ENCODE measurements at places on chromosomes 1 and 21.

GRCh38 chr1:225462429-225462713, 34.5 kb upstream of the LBR start:
- no peak for DNase-seq

GRCh38 chr1:239308701-239309333, 77.6 kb upstream of the CHRM3 start:
- DNase-seq: no peak

- no peak for DNase-seq
Measured at GRCh38 chr1:183699616-183700160, 46.6 kb upstream of the APOBEC4 start.

DNA sequence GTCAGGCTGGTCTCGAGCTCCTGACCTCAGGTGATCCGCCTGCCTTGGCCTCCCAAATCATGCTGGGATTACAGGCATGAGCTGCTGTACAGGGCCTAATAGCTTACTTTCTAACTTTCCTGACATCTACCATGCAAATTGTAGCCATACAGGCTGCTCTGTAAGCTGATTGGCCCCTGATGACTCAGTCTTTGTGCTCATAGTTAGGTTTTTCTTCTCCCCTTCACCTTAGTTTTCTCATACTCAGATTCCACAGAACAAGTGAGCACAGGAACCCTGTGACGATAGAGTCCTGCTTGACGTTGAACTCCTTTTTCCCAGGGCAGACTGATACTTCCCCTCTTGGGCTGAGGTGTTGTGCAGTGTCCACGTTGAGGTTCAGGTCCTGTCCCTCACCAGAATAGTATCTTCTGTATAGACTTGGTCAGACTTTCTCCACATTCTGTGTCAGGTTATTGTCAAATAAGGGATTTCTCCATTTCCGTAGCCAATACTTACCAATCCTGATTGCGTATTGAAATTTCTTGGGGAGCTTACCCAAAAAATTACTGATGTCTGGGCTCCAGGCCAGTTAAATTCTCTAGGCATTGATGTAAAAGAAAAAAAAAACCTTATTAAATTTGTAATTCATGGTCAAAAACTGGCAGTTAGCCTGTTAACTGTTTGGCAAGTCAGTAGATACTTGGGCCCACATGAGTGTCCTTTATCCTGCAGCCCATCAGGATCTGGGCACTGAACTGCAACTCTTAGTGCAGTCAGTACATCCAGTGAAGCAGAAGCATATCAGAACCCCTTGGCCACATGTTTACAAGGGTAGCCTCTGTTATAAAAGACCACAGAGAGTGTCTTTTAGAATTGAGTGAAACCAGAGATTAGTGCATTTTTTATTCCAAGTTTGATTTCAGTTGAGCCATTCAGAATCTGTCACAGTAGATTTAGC, 118.2 kb downstream of the DYRK1A start:
- DNase-seq: no peak

DNA sequence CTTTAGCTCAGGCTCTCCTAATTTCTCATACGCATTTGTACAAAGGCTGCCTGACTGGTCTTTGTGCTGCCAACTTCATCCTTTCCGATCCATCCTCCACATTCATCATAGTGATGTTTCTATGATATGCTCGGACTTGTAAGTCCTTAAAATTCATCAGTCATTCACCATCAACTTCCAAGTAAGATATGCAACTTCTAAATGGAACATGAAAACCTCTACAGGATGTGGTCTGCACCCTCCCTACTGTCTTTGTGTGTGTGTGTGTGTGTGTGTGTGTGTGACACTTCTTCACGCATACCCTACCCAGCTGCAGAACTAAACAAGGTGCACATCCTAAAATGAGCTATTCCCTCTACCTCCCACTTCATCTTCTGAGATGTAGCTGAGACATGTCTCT, 397.9 kb upstream of the NR5A2 start:
- DNase-seq: no peak

GRCh38 chr1:36884029-36884701, 150.2 kb downstream of the GRIK3 start:
- DNase-seq: no peak

DNA sequence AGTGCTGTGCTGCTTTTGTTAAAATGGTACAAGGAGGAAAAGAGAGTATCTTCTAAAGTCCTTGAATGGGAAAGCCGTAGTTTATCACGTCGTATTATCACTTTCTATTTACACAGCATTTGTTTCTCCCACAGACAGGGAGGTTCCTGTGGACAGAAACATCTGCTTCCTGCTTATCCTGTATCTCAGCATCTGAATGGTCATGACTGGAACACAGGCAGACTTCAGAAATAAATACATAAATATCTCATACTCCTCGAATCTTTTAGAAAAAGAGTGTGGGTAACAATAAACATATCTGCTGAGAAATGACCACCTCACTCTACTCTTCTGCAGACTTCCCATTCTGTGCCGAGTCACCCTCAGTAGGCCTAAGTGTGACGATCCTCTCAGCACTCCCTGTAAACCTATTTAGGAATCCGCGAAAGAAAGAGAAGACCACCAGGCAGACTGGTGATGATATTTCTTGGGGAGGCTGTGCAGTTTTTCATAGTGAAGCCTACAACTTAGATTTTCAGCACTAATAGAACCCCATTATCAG, 393.5 kb downstream of the SMYD3 start:
- no peak for DNase-seq

DNA sequence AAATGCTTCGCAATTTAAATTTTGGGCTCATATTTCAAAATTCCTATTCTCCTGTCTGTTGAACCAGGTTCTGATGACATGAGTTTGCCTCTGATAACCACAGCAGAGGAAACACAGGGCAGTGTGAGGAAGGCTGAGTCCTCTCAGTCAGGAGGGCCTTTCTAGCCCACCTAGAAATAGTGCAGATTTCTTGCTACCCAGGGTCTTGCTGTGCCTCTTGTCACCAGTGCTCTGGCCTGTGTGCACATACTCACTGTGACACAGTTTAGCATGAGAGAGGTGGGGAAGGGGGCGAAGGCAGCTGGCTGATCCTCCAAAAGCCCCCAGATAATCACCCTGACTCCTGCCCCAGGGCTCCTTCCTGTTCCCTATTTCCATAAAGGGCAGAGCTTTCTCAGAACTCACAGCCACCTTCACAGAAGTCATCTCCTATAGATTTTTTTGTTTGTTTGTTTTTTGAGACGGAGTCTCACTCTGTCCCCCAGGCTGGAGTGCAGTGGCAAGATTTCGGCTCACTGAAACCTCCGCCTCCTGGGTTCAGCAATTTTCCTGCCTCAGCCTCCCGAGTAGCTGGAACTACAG, 23.7 kb downstream of the ERRFI1 start:
- DNase-seq: no peak

DNA sequence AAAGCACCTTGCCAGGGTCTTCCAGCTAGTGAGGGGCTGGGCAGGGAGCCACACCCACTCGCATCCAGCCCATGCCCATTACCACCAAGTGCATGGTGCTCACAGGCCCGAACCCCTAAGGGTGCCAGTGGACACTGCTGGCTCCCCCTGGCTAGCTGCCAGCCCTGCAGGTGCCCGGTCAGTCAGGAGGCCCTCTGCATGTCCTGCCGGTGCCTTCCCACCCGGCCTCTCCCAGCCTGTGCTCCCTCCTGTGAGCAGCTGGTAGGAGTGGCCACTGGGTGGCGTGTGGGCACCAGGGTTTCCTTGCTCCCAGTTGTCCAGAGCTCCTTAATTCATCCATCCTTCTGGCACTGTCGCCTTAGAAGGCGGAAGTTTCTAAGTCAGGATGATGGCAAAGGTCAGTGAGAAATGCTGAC, 33.4 kb downstream of the QSOX1 start:
- DNase-seq: no peak

- DNase-seq: no peak
Measured at GRCh38 chr1:30650038-30650967, 73.1 kb downstream of the MATN1 start.

Measured in CD4-positive, alpha-beta T cell treated with Interleukin-4 for 4 hours (primary cell).